Activated CD4-positive, alpha-beta T cell treated with anti-CD3 and anti-CD28 coated beads, Interleukin-2, Interleukin-6, amounts not matched to agents 100 ng/mL and 50 ng/mL, durations not matched to agents 16 hours and 8 hours (primary cell): ENCODE measurements at places on chromosomes 7 and 10.
A peak's percentile ranks its signal among the peaks of the same experiment; 100 is the strongest.

DNA sequence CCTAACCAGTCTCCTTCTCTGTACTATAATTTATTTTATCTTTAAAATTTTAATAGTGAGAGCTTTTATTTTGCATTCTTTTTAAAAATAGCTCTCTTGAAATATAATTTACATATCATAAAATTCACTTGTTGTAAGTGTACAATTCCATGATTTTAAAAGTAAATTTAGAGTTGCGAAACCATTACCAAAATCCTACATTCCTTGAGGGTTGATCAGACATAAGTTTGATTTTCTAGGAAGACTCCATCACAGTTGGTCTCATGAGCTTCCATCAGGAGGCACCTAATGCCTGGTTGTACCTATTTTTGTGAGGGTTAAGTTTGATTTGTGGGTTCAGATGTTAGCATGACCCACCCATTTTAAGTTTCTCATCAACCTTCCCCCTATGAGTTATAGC is 108.1 kb downstream of the BMPER start:
- DNase-seq = no peak

DNA sequence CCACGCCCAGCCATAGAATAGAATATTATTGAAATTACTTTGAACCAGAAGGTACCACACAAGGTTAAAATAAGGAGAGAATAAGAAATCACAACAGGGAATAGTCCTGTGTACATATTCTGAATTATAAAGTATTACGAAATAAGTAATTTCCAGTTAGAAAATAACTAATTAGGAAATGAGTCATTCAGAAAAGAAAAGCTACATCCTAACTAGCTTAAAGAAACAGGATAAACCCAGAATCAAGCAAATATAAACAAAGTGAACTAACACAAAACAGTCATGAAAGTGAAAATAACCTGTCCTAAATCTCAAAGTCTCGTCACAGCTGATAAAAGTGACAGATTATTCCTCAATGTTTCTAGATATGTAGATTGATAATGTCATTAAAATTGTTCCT is 74.8 kb upstream of the NEBL start:
- DNase-seq = no peak

DNA sequence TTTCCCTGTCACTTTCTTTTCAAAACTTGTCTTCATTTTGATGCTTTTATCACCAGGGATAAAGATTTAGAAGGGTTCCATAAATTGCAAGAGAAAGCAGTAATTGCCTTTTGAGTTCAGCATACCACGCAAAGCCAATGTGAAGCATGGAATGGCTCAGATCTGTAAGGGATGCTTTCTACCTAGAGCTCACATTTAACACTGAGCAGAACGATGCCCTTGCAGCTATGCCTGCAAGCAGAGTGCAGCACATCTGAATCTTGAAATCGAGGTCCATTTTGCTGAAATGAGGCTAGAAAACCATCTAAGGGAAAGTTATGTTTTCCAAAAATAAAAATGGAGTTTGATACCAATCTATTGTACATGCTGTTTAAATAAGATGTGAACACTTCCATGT is 171.2 kb upstream of the CELF2 start:
- DNase-seq = no peak

DNA sequence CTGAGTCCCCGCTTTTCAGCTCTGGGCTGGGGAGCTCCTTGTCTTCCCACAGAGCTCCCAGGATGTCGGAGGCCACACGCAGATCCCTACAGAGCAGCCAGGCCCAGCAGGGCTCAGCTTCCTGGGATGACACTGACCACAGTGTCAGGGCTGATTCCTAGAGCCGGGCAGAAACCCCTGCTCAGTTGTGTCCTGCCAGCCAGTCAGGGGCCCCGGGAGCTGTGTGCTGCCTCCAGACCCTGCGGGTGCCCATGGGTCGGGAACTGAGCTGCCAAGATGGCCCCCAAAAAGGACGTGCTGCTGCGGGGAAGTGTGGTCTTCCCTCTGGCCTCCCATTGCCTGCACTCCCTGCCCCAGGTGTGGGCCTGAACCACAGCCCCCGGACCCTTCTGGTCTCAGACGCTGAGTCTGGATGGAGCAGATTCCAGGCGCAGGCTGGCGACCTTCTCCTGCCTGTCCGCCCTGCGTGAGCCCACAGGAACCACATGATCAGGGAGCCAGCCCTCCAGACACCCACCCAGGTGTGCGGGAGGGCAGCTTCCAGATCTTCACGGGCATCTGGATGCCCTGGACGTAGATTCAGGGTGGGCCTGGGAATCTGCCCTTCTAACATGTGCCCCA is 217.4 kb downstream of the MAD1L1 start:
- DNase-seq = no peak

GRCh38 chr10:78856421-78856820 is 212.3 kb upstream of the ZMIZ1 start:
- no peak for DNase-seq

DNA sequence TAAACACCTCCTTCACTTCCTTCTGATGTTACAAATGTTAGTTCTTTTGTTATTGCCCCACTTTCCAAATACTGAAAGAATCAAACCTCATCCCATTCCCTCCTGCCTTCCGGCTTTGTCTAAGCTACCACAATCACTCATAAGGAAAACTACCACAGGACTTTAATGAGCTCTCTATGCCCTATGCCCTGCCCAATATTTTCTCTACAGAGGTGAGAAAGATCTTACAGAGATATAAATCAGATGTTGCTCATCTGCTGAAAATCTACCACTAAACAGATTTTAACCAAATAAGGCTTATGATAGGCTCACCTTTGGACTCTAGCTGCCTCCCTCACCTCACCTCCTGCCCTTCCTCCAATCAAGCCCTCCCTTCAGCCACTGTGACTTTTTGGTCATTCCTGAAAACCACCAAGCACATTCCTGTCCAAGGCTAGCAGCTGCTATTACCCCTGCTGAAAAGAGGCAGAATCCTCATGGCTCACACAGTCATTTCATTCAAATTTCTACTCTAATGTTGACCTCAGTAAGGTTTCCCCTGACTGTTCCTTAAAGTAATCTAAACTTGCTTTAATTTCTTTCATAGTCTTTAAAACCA is 7.7 kb downstream of the ZNF33B start:
- peak; percentile 6 for DNase-seq

- DNase-seq = no peak
Observed at GRCh38 chr10:67077376-67077775, 151.5 kb downstream of the LRRTM3 start.

DNA sequence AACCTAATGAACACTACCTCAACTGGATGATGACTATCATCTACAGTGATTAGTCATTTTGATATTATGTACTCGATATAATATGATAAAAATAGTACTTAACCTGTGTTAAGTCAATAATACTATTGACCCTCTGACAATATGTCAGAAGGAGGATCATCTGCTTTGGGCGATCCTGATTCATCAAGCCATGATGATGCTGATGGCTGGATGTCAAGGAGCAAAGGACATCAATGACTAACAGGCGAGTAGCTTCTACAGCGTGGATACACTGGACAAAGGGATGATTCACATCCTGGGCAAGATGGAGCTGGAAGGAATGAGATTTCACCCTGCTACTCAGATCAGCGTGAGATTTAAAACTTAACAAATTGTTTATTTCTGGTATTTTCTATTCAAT is 94.4 kb upstream of the SKAP2 start:
- no peak for DNase-seq
